LNCaP clone FGC (cell line): ENCODE measurements at places on chromosomes 16 and 17.

DNA sequence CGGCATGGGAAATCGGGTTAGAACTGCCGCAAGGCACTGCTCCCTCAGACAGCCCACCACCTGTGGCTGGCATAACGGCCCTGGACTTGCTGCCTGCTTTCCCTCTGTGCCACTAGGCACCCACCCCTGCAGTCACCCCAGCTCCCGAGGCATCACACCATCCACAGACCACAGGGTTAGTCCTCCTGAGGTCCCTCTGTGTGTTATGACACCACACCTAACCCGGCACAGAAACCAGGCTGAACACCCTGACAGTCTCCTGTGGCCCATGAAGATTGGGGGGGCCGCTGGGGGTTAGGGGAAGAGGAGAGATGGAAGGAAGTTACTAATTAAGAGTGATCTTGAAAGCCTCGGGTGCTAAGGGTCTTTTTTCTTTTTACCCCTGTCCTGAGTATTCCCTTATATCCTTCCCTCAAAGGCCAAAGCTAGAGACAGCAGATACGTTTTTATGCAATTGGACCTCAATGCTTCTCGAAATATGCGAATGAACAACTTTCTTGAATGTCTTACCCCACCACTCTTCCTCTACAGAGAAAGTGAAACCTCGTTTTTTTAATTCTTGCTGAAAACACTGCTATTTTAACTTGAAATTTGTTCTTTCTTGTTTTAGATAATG is 7.0 kb downstream of the CYTH1 start:
- no peak for DNase-seq

DNA sequence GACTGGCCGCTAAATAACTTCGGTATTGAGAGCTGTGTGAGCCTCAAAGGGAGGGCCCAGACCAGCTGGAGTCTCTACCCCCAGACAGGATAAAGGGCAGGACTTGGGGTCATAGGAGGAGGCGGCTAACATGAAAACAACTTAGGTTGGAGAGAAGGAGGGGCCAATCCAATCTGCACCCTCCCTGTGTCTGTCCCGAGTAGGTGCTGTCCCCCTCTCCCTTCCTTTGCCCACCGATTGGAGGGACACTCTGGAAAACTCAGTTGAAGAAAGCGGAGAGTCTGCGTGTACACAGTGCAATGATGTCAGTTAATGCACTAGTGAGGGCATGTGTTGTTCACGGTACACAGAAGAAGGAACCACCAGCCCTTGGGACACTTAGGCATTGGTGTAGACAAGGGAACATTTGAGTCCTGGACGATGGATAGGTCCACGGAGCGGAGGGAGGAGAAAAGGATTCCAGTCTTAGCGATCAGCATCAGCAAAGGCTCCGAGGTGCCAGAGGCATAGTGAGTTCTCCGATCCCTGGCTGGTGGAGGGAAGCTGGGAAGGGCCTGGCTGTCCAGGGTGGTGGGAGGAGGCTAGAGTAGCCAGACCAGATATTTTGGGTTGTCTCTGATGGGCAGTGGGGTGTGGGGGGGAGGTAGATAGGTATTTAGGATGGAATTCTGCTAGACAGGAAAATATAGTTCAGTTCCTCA is 761 bp downstream of the NOL3 start:
- no peak for DNase-seq

DNA sequence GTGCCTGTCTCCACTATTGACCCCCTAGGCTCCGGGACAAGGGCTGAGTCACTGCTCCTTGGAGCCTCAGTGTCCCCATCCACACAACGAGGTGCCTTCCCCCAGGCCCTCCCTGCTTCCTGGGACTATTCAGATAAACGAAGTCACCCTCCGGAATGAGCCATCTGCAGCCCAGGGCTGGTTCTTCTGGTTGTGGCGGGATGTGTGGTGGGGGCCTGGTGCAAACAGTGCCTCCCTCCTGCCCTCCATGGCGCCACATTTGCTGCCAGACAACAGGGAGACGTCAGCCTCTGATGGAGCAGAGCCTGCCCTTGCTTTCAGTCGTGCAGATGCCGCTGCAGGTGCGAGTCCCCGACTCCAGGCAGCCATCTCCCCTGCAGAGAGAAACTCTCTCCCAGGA is 5.1 kb upstream of the KRT16 start:
- DNase-seq: no peak

GRCh38 chr17:66713533-66714042 is 121.3 kb upstream of the CACNG5 start:
- no peak for DNase-seq

GRCh38 chr17:46782250-46782953 is 36.1 kb downstream of the WNT3 start:
- DNase-seq: no peak

DNA sequence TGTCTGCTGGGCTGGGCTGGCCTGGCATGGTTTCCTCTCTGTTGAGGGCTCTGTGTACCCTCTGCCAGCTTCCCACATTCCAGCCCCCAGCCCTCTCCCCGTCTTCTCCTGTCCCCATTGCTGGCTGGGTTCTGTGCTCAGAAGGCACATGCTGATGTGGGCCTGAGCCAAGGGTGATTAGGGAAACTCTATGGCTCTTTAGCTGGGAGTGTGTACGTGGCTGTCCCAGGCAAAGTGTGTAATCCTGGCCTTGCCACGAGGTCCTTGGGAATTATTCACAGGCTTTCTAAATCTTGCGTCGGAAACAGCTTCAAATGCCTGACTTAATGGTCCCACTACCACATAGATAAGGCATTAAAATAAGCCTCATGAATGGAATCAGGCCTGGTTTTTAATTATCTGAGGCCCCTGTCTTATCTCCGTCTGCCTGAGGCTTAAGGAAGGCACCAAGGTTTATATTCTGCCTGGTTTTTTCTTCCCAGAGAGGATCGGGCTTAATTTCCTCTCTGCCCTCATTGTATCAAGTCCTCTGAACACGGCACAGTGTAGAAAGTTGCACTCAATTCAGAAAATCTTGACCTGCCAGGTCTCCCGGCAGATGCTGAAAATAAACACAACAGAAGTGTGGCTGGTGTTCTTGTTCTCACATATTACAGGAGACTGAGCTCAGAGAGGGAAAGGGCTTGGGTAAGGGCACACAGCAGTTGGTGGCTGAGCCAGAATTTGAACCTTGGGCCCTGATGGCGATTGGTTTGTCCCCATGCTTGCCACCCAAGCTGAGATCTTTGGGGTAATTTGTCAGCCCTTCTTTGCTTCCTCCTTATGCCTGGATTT is 52.9 kb upstream of the LGALS9 start:
- DNase-seq: no peak

- peak; percentile 73 for DNase-seq
Observed at GRCh38 chr16:21162661-21163151, 4.2 kb downstream of the LDAF1 start.

GRCh38 chr17:35586569-35587073 is 501 bp upstream of the AP2B1 start:
- no peak for DNase-seq

GRCh38 chr16:4529085-4530060 is 9.2 kb downstream of the CDIP1 start:
- no peak for DNase-seq

GRCh38 chr17:32798938-32799337 is 78.0 kb downstream of the MYO1D start:
- DNase-seq: no peak

DNA sequence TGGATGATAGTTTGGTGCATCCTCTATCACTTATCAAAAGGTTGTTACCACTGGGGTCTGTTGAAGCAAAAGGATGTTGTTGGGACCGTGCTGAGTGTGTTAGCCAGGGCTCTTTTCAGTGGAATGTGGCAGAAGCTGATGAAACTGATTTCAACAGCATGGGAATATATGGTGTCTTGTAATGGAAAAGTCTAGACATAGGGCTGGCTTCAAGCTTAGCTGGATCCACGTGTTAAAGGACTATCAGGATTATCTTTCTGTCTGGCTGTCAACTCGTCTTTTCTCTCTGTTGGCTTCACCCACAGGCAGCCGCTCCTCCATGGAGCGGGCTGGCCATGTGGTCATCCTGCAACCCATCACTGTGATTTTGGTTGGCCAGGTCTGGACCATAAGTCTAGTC is 8.7 kb downstream of the SNX29 start:
- DNase-seq: no peak

GRCh38 chr17:77036841-77037381 is 103.9 kb upstream of the SEC14L1 start:
- DNase-seq: no peak

GRCh38 chr17:44623070-44623725 is 33.1 kb upstream of the MEIOC start:
- DNase-seq: no peak

- DNase-seq: no peak
Observed at GRCh38 chr16:86685076-86685475, 106.7 kb downstream of the FOXL1 start.

- no peak for DNase-seq
Observed at GRCh38 chr16:81283044-81283443, 31.7 kb upstream of the GAN start.

- DNase-seq: no peak
Observed at GRCh38 chr17:4594931-4595684, 10.8 kb downstream of the SMTNL2 start.

GRCh38 chr16:35252356-35252936 is 1793.0 kb downstream of the TP53TG3F start:
- DNase-seq: no peak

DNA sequence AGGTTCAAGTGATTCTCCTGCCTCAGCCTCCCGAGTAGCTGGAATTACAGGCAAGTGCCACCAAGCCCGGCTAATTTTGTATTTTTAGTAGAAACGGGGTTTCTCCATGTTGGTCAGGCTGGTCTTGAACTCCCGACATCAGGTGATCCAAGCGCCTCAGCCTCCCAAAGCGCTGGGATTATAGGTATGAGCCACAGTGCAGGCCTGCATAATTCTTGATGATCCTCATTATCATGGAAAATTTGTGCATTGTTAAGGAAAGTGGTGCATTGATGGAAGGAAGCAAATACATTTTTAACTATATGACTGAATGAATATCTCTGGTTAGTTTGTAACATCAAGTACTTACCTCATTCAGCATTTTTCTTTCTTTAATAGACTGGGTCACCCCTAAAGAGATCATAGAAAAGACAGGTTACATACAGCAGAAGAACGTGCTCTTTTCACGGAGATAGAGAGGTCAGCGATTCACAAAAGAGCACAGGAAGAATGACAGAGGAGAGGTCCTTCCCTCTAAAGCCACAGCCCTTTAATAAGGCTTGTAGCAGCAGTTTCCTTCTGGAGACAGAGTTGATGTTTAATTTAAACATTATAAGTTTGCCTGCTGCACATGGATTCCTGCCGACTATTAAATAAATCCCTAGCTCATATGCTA is 38.1 kb downstream of the RND2 start:
- DNase-seq: no peak

GRCh38 chr17:76720941-76721340 is 5.5 kb downstream of the JMJD6 start:
- DNase-seq: no peak

DNA sequence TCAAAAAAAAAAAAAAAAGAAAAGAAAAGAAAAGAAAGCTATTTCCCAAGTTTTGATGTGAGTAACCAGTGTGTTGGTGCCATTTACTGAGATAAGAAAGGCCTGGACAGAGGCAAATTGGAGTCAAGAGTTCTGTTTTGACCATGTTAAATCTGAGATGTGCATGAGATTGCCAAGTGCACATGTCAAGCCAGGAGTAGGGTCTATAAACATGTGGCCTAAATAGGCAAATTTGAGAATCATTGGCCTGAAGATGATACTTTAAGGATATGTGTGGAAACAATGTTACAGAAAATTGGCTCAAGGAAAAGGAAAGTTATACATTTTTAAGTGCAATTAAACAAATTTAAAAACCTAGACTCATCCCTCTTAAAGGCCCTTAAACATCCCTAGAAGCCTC is 15.3 kb upstream of the SMG1 start:
- DNase-seq: no peak

GRCh38 chr17:28598389-28598788 is 436 bp downstream of the SPAG5 start:
- no peak for DNase-seq

DNA sequence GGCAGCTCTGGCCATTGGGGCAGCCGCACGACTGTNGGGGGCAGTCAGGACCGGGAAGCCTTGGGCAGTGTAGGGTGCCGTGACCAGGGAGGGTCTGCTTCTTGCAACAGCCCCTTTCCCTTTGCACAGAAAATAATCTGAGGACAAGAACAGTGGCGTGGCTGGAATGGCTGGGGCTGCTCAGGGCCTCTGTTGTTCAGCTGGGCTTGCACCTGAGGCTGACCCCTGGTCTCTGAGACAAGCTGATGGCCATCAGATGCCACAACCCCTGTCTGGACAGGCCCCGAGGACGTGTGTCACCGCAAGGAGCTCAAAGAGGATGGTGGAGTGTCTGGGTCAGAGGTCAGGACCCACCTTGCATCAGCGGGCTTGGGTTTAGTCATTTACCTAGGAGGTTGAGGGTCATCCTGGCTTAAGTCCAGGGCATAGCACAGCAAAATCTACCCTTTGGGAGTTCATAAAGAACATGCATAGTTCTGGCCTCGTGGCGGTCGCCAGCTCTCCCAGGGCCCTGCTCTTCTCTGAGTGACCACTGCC is 46.9 kb downstream of the METRNL start:
- no peak for DNase-seq

DNA sequence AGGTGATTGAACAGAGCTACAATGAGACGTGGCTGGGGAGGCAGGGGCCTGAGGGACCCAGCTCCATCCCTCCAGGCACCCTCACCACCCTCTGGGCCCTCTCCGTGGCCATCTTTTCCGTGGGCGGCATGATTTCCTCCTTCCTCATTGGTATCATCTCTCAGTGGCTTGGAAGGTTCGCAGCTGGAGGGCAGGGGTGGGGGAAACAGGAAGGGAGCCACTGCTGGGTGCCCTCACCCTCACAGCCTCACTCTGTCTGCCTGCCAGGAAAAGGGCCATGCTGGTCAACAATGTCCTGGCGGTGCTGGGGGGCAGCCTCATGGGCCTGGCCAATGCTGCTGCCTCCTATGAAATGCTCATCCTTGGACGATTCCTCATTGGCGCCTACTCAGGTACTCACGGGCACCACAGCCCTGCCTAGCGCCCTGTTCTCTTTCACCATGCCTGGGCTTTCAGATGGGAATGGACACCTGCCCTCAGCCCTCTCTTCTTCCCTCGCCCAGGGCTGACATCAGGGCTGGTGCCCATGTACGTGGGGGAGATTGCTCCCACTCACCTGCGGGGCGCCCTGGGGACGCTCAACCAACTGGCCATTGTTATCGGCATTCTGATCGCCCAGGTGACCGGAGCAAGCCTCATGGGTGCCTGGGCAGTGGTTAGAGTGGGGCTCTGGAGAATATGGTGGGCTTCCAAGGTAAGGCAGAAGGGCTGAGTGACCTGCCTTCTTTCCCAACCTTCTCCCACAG is 2.1 kb downstream of the SLC2A4 start:
- no peak for DNase-seq

- DNase-seq: no peak
Observed at GRCh38 chr16:71843572-71843971, 2.2 kb upstream of the ATXN1L start.
